ENCODE measurements at places on chromosomes 4 and X.

DNA sequence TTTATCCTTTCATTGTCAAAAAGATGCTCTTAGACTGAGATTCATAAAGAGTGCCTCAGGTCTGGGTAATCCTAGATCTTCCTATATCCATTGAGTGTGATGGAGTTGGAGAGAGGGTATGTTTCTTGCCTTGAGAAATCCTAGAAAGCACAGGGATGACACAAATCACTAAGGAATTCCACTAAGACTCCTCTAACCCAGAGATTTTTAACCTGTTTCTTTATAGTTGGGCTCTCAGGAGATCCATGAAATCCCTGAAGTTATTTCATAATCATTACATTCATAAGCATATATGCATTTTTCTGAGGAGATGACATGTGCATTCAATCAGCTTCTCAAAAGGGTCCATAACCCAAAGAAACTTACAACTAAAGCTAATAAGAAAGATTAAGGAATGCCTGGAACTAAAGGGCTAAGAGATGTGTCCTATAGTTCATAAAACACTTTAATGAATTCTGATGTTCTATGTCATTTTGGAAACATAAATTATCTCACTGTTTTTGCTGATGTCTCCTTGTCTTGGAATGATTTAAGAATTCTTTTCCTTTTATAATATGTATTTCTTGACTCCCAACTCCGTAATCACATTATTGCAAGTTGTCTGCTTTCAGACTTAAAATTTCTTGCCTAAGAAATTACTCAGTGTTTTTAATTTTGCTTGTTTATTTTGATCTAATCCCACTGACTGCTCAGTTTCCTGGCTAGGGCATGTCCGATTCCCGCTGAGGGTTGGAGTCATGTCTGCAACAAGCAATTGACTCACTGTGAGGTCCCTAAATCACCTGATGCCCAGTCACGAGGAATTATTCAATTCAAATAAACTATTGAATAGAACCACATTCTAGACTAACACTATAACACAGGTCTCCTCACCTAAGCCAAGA lies 2.8 kb upstream of the AMTN start:
- no peak for DNase-seq

GRCh38 chrX:43949669-43950068 lies 23.5 kb downstream of the NDP start:
- no peak for DNase-seq

- peak; percentile 49 for DNase-seq
These were observed 384.4 kb downstream of the RAPGEF2 start for GRCh38 chr4:159487284-159487747.

- DNase-seq, result no peak
These were observed 184.0 kb downstream of the TSPAN5 start for GRCh38 chr4:98474408-98474844.

DNA sequence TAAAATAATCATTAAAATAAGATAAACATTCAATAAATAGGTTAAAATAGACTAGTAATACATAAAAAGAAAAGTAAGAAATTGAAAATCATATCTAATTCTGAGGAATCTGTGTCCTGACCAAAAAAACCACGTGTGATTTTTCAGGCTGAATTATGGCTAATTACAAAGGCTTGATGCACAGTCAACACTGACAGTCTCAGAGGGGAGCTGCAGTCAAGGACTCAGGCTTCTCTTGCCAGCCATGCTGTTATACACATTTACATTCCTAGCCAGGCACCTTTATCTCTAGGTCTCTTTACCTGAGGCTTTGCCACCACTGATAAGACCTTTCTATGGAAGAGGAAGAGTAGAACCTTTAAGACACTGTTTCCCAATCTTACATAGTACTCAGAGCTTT lies 1737.7 kb upstream of the PCDH10 start:
- no peak for DNase-seq

Measured in COR-L47 (cell line).